Fibroblast of skin of right biceps (primary cell): ENCODE measurements at places on chromosomes 3 and 15.
A peak's percentile ranks its signal among the peaks of the same experiment; 100 is the strongest.

- DNase-seq = no peak
These were observed 303.2 kb downstream of the TIGIT start for GRCh38 chr3:114597012-114597411.

DNA sequence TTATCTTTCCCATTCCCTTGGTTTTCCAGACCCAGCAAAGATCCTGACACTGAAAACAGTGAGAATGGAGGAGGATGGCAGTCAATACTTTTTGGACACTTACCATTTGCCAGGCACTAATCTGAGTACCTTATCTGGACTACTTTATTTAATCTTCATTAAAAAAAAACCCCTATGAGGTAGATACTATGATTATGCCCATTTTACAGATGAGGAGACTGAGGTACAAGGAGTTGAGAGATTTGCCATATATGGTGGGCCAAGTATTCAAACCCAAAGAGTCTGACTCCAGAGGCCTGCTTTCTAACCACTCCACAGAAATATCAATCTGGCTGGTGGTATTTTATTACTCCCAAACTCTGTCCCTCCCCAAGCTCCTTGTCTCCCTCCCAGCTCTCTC lies 19.6 kb downstream of the HCN4 start:
- DNase-seq = no peak

GRCh38 chr15:25556136-25556535 lies 117.3 kb upstream of the UBE3A start:
- no peak for DNase-seq

- no peak for DNase-seq
These were observed 71.4 kb downstream of the FBXL22 start for GRCh38 chr15:63668601-63669000.

DNA sequence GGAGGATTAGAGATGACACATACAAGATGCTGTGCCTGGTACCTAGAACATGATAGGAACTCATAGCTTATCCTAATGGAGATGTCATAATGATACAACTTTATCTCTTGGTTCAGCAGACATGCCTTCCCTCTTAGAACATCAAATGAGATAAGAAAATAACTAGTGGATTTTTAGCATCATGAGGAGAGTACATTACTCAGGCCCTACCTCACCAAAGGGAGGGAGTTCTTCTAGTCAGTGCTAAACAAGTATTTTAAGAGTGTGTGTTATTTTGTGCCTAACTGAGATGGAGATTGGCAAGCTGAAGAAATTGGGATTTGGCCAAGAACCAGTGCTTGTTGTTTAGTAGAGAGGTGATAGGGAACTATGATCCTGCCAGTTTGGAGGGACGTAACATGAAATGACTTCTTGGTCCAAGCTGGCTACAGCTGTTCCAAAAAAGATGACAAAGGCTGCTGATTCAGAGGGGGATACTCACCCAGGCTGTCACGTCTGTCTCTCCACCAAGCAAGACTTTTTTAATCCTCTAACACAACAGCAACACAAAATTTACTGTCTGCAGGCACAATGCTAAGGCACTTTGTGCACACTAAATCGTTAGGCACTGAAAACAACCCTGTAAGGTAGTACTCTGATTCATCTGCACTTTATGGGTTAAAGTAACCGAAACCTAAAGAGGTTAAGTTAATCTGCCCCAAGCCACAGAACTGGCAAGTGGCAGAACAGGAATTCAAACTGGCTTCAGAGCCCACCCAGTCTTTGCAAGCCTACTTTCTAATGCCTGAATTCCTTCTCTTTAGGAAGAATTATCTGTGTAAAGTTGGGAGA lies 126.5 kb downstream of the CMSS1 start:
- peak; percentile 31 for DNase-seq

DNA sequence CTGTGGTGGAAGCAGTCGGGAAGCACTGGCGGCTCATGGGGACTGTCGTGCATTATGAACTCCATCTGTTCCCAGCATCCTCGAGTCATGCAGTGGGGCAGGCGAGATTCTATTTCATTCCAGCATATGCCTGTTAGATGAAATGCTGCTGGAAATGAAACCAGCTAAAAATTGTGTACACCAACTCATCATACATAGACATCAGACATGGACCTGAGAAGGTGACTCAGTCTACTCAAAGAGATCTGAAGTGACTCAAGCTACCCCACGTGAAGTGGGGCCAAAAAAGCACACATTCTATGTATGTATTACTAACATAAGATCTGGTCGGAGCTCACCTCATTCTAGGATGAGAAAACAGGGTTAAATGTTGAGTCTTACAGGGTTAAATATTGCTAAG lies 47.5 kb upstream of the FAM98B start:
- peak; percentile 57 for DNase-seq

DNA sequence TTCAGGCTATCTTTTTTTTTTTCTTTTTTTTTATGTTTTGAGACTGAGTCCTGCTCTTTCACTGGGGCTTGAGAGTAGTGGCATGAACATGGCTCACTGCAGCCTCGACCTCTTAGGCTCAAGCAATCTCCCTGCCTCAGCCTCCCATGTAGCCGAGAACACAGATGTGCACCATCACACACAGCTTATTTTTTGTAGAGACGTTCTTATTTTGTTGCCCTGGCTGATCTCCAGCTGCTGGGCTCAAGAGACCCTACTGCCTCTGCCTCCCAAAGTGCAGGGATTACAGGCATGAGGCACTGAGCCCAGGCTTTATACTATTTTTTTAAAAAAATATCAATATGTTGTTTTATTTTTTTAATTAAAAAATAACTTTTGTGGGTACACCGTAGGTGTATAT lies 467.3 kb downstream of the CADM2 start:
- DNase-seq = no peak

GRCh38 chr3:80087767-80088166 lies 320.0 kb upstream of the ROBO1 start:
- peak; percentile 72 for DNase-seq

- no peak for DNase-seq
These were observed 29.6 kb upstream of the TLE3 start for GRCh38 chr15:70127288-70127746.

DNA sequence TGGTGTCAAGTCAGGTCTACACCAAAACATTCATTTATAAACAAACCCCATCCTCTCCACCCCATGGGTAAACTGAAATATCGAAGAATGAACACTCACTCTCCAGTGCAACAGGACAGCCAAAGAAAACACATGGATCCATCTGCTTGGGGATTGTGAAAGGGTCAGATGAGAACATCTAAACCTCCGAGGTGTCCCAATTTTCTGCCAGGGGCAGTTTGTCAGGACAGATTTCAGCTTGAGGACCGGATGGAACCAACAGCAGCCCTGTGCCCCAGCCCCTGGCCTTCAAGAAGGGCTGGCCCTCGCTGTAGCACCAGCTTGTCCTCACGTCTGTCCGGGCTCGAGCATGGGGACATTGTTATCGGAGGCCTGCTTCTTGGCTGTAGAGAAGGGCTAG lies 45.5 kb downstream of the PCSK6 start:
- DNase-seq = no peak

- DNase-seq = peak; percentile 3
These were observed 57.4 kb downstream of the ETFA start for GRCh38 chr15:76253691-76254473.

DNA sequence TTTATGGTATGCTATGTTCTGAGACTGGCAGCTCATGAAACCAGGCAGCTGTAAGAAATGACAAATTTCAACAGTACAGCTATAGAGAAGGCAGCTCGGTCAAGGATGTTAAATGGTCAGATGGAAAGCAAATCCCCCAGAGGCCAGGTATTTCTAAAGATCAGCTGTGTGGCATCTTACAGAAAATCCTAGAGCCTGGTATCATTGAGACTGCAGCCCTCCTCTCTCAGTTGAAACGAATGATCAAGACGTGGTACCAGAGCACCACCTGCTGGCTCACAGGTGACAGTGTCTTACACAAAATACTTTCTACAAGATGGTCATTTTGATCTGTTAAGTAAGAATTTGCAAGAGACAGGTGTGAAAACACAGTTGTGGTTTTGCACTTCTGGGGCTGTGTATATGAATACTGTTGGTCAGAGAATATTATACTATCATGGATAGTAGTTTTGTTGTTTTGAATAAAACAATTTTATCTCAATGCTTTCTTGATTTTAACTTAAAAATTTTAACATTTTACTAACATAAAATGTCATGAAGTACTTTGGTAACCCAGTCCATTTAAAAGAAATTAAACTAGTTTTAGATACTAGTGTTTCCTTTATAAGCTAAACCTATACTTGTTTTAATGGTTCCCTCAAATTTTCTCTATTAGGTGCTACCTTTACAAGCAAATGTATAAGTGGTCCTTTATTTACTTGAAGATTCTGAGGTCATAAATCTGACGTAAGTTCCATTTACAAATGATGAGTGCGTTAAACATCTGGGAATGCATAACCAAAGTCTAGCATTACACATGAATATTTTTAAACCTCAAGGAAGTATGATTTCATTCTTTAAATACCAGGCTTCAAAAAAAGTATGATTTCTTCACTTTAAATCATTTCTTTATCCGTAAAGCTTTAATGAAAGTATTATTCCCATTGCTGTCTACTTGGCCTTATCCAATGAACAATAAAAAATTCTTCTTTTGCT lies 121.8 kb downstream of the PDZRN3 start:
- peak; percentile 92 for DNase-seq

- peak; percentile 61 for DNase-seq
These were observed 28.4 kb upstream of the PIK3CB start for GRCh38 chr3:138862924-138863775.

GRCh38 chr3:25870452-25870851 lies 80.6 kb downstream of the OXSM start:
- DNase-seq = peak; percentile 52

DNA sequence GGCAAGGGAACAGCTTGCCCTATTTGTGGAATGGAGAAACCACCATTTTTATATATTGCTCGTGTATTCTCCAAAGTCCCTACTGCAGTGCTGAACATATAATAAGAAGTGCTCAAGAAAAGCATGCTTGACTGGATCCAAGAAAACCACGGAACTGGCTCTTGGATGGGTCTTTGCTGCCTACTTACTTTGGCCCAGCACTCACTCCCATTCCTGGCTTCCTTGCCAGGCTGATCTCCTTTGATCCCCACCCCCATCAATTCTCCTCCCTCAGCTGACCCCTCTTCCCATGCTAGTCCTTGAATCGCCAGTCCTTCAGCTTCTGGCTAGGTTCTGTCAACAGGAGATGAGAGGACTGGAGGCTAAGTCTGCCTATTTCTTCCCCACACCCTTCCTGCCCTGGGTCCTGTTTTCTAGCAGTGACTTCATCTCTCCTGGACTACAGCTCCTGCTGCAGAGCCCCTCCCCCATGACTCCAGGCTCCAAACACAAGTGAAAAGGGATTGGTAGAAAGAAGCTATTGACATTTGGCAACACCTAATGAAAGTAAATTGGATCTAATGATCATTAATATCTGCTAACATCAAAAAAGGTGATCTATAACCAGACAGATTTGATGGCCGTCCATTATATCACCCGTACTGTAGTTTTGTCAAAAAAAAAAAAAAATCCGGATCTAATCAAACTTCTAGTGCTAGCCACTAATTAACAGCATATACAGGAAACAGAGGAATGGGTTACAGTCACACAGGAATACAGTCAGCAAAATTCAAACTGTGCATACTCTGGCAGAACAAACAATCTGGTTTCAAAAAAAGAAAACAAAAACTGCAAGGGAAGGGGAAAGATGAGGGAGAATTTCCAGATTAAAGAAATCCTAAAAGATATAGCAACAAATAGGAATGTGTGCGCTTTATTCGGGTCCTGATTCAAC lies 7.8 kb downstream of the FAM240A start:
- peak; percentile 7 for DNase-seq

DNA sequence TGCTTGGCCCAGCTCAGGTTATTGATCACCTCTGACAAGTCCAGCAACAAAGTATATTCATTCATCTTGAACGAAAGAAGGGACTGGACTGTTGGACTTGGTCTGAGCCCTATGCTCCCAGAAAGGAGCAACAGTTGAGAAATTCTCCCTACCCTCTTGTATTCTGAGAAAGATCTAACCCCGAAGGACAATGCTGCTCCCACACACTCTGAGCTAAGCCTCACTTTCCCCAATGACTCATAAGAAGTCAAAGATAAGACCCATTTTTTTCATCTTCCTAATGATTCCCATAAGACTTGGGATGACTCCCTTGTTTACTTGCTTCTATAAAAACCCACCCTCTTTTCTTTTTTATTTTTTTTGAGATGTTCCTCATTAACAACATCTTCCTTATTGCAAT lies 549.4 kb upstream of the MDFIC2 start:
- DNase-seq = peak; percentile 69

- peak; percentile 47 for DNase-seq
These were observed 51.6 kb downstream of the ABHD2 start for GRCh38 chr15:89139613-89140499.

DNA sequence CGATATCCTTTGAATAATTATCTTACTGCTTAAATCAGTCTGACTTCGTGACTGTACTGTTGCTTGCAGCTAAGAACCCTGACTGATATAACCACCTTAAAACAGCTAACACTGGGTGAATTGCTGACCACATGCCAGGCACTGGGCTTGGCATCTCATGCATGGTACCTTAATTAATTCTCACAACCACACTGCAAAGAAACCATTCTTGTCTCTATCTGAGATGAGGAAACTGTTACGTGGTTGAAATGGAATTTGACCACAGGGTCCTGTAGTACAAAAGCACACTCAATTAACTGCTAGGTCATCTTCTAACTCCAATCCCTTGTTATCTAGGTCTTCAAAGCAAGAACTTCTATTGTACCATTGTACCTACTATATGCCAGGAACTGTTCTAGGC lies 92.7 kb upstream of the PRICKLE2 start:
- DNase-seq = peak; percentile 40

DNA sequence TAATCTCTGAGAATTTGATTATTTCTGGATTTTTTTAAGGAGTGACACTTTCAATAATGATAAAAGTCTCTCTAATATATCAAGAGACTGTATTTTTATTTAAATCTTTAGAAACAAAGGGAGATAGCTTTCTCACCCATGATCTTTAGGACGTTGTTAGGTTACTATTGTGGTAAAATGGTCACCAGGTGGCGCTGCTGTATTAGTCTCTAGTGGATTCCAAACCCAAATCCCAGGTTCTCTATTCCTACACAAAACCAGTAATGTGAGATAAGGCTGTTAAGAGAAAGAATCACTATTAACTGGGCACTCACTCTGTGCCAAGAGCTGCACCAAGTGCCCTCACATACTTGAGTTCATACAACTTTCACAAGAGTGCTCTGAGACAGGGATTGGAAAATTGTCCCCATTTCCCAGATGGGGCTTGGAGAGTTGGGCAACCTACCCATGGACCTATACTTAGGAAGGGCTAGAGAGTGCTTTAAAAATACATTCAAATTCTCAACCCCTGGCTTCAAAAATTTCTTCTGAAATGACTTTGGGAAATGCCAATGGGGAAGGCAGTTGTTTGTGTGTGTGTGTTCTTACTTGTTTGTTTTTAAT lies 593.4 kb upstream of the TGFBR2 start:
- peak; percentile 64 for DNase-seq

DNA sequence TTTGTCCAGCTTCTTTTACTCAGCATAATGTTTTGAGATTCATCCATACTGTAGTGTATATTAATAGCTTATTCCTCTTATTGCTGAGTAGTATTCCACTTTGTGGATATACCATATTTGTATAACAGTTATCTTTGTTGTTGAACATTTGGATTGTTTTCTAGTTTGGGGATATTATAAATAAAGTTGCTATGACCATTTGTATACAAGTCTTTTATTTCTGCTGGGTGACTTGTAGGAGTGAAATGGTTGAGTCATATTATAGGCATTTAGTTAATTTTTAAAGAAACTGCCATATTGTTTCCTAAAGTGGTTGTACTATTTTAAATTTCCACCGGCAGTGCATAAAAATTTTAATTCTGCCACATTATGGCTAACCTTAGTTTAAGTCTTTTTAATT lies 53.4 kb downstream of the RPL39L start:
- no peak for DNase-seq
